ENCODE measurements at places on chromosomes 12 and 14.
A peak's percentile ranks its signal among the peaks of the same experiment; 100 is the strongest.

- DNase-seq = no peak
Observed at GRCh38 chr12:53055471-53056266, 5.8 kb downstream of the TNS2 start.

DNA sequence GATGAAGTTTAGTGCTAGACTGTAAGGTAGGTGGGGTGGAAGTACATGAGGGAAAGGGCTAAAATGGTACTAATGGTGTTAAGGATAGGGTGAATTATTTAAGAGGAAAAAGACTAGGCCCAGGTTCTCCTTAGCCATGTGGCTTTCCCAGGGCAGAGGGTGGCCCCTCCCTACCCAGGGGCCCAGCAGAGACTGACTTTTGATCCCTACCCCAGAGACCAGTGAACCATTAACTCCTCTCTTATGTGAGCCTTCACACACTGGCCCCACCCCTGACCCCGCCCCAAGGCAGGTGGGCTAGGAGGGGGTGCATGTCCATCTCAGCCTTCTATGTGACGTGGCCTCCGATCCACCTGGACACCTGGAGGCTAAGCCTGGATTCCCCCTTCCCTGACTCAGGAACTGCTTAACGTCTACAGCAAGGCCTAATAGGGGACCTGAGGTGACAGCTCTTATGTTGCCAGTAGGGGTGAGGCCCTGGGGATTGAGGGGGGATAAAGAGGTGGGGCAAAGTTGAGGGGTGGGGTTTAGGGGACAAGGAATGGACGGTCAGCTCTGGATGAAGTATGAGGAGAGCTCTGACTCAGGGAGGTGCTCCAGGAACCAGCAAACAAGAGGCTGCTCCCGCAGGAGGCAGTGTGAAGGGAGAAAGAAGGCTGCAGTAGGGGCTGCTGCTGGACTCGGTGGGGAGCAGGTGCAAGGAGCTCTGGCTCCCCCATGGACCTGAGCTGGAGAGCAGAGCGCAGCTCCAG is 757 bp downstream of the SLC39A5 start:
- DNase-seq = no peak

- peak; percentile 9 for DNase-seq
Observed at GRCh38 chr12:108609537-108610335, 11.9 kb upstream of the TMEM119 start.

GRCh38 chr14:99325016-99325415 is 53.0 kb upstream of the BCL11B start:
- DNase-seq = no peak

DNA sequence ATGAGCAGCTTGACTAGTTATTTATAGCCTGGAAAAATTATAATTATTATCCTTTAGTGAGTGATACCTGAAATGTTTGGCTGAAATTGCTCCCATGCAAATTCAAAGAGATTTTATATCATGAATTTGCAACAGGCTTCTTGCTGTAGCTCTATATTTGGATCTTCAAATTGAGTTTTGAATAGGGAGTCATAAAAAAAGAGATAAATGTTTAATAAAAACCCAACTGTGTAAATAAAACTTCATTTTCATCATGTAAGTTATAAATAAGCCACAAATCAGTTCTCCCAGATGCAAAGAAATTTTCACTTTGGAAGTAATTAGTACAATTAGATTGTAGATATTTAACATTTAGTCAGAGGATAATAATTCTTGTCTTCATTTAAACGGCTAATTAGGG is at the start of gene TAS2R8:
Gene TAS2R8 (minus strand): TSS at position 101 of the 400 bp plus-strand sequence. CDS start 306 bp downstream, outside the sequence.
- no peak for DNase-seq

DNA sequence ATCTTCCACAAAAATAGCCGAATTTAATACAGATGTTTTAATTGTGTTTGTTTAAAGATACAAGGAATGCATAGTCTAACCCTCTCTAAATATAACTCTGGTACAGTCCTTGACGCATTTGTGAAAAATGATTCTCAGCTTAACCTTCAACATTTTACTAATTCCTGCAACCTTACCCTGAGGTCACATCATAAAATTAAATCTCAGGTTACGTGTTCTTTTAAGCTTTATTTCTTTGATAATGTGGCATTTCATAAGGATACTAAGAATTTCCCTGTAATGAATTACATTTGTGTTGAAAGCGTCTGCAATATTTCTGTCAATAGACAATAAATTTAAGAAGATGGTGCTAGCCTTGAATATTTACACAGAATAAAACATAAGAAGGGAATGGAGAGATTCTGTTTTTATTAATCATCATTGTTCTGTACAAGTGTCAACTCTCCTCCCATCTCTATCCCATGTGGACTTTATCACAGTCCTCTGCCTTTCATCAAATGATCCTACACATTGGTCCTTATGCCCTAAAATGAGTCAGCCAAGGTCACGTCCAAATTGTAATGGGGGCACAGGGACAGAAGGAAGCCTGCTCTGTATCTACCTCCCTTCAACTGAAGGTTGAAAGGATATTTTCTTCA is 769.3 kb upstream of the FLRT2 start:
- no peak for DNase-seq

DNA sequence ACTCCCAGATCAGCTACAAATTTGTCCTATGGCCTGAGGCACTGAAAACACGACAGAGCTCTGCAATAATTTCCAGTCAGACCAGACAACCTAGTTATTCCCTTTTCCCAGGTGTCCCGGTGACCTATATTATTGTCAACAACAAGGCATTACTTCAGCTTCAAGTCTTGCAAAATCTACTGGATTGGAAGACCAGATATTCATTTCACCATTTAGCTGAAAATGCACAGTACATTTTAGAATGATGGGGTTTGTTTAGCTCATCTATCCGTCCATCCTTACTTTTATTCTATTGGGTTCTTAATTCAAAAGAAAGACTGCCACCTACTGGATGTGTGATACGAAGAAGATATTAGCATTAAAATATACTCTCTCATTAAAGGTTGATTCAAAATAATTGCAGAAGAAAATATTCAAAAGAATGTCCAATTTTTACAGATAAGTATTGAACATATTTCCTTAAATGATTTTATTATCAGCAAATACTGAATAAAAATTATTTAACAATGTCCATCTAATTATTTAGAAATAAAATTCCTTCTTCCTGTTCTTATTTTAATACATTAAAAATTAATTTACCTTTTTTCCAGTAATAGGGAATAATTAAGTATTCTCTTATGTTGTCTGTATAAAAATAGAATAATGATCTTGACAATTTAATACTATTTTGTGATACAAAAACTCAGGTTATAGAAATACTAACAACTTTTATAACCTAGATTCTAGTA is 244.9 kb upstream of the LRIG3 start:
- DNase-seq = peak; percentile 48

DNA sequence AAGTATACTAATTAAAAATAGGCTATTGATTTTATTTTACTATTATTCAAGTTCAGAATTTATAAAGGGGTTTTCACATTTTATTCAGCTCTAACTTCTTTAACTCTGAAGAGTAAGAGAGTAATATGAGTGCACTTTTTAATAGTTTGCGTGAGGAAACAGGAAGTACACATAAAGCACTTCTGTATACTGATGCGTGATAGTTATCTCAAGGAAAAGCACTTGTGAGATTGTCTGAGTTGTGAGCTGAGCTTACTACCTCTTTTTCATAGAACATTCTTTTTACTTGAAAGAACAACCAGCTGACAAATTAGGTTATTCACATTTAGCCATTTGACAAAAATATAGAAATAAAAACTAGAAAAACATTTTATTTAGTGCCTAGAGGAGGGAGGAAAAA is 1.9 kb downstream of the RAD51AP1 start:
- DNase-seq = peak; percentile 41

DNA sequence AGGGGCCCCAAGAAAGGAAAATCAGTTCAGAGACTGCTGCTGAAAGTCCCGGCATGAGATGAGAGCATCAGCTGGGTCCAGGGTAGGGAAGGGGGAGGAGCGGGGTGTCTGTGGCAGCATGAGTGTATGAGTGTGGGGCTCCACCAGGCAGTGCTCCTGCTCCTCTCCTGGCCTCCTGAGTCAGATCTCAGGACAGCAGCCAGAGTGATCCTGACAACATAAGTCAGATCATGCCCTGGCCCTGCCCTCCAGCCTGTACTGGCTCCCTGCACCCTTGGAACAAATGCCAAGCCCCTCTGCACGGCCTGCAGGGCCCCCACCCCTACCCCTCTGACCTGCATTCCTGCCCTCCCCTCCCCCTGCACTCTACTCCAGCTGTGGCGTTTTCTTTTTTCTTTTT is 24.2 kb upstream of the LRP1-AS start:
- no peak for DNase-seq

DNA sequence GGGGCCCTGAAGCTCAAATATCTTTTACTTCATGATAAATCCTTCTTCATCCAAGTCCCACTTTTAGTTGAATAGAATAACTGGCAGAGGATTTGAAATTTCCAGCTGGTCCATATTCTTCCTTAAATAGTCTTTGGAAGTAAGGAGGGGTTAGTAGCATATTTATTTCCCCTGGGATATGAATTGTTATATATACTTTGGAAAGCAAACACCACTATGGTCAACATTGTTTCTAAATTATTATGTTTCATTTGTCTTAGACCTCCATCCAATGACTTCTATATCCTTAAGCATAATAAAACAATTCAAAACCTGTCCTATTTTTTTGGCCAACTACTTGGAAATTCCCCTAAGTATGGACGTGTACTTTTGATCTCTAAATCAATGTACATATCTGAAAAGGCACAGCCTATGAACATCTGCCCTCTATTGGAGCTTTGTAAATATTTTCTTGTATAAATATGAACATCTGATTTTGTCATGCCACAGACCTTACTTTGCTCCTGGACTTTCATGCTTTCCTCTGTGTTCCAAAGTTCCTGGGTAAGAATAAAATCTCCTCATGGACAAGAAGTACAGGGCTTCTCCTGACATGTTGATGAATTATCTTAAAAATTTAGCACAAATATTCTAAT is 1212.0 kb downstream of the GALC start:
- DNase-seq = no peak

DNA sequence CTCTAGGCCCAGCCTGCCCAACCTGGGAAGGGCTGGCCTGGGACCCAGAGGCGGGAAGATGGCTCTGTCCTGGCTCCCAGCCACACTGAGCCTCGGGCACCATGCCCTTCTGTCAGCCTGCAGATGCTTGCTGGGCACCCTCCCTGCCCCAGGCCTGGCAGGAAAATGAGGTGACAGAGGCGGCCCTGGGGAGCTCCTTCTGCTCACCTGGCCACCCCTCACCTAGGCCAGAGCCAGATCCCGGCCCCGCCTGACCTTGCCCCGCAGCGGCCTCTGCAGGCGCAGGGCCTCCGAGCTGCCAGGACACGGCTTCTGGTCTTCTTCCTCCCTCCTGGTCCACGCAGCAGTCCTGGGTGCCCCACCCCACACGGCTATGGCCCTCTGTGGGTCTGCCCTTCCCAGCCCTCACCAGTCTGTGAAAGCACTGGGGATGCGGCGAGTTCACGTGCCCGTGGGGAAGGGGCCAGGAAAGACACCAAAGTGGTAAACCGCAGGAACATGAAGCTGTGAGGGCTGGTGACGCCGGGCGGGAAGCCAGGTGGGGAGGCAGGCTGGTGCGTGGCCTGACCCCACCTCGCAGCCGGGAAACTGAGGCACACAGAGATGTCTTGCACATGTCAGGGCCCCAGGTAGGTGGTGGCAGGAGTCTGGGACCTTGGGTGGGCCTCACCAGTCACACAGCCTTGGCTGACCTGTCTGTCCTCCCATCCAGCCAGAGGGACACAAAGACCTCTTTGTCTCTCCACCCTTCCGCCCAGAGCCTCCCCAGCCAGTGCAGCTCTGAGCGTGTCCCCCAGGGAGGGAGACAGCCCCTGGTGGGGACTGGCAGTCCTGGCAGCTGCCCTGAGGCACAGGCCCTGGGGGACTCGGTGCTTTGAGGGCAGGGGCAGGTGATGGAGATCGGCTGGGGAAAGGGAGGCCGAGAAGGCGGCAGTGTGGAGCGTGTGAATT is 12.8 kb downstream of the BAG5 start:
- no peak for DNase-seq

- peak; percentile 75 for DNase-seq
Observed at GRCh38 chr14:80996049-80996901, 40.9 kb downstream of the TSHR start.
